Fibroblast of the aortic adventitia (primary cell): ENCODE measurements at places on chromosomes 11 and 22. TPM values are rescaled to one million over a fixed set of nuclear protein-coding genes. Genes with fewer than 3 reads are reported as not detected.

- no peak for DNase-seq
These were observed 8.0 kb downstream of the JAML start for GRCh38 chr11:118216621-118217481.

DNA sequence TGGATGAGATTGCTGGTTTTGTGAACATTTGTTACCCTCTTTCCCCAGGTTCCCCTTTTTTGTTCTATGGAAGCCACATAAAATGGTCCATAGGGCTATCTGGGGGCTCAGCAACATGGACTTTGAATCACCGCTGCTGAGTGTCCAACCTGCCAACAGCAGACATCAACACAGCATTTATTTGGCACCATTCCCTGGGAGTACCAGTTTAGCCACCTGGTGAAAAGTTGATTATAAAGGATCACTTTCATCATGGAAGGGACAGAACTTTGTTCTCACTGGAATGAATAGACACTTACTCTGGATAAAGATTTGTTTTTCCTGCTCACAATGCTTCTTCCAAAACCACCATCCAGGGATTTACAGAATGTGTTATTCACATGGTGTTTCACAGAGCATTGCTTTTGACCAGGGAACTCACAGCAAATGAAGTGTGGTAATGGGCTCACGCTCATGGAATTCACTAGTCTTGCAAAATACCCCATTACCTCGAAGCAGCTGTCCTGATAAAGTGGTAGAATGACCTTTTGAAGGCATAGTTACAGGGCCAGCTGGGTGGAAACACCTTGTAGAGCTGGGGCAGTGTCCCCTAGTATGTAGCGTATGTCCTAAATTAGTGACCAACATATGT, 43.9 kb downstream of the ADM start:
- DNase-seq, result peak; percentile 80

DNA sequence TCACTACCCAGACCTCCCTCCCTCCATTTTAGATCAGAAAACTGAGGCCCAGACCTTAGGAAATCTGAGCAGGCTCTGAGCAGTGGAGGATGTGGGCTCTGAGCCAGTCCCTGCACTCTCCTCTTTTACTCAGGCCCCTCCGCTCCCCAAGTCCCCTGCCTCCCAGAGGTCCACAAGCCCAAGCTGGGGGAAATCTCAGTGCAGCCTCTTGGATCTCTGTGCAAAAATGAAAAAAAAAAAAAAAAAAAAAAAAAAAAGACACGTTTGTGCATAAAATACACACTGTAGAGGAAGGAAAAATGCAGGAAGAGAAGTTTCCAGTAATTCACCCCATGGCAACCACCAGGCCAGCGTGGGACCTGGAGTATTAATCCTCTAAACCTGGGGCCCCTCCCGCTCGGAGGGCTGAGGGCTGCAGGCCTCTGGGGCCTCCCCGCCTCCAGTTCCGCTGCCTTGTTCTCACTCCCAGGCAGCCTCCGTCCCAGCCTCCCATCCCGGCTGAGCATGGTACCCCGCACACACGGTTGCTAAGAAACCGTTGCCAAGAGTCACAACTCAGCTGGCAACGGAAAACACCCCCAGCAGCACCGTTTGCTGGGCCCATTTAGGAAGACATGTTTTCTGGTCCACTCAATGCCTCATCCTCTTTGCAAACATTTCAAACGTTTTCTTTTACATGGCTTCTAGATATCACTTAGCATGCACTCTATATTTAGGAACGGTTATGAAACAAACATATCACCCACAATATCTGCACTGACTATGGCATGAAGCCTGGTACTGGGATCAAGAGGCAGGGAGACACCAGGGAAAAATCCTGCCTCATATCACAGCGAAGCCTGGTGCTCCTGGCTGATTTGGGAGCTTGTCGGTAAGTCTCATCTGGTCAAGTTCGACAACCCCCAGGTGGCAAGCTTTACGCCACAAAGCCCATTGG, 227.5 kb downstream of the CTTN start:
- DNase-seq, result no peak

DNA sequence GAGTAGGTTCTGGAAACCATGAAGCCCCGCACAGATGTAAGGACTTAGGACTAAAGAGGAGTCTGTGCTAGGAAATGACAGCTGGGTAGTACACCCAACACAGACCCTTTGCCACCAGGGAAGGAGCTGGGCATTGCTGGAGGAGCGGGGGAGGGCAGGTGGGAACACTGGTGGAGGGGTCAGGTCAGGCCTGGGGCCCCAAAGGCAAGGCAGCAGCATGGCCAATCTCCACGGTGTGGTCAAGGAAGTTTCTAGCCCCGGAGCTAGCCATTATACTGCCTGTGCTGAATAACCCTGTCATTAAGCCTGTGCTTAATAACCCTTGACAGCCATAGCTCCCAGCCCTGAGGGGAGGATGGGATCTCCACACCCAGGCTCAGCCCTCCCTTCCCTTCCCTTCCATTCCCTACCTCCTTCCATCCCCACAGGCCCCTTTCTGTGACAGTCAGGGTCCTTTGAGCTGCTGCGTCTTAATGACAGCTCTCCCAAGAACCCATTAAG, 2.1 kb downstream of the TMPRSS4 start:
- no peak for DNase-seq

GRCh38 chr11:109564241-109564640, 142.3 kb downstream of the C11orf87 start:
- DNase-seq, result no peak

- no peak for DNase-seq
These were observed 11.0 kb upstream of the SPDYC start for GRCh38 chr11:65159012-65159411.

DNA sequence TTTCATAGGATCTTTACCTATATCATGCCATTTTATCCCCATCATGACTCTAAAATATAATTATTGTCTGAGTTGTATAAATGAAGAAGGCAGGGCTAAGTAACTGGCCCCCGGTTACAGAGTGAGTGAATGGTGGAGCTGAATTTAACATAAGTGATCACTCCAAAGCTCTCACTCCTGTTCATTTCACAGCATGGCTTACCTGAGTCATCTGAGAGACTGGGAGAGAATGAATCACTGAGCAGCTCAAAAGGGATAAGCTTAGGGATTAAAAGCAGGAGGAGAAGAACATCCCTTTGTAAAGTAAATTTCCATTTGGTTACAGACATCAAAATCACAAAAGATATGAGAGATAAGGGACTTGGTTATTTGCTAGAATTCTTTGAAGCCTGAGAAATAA, 294.0 kb upstream of the CTSC start:
- peak; percentile 18 for DNase-seq

- peak; percentile 82 for DNase-seq
These were observed 7.6 kb upstream of the CHKA start for GRCh38 chr11:68128682-68129327.

DNA sequence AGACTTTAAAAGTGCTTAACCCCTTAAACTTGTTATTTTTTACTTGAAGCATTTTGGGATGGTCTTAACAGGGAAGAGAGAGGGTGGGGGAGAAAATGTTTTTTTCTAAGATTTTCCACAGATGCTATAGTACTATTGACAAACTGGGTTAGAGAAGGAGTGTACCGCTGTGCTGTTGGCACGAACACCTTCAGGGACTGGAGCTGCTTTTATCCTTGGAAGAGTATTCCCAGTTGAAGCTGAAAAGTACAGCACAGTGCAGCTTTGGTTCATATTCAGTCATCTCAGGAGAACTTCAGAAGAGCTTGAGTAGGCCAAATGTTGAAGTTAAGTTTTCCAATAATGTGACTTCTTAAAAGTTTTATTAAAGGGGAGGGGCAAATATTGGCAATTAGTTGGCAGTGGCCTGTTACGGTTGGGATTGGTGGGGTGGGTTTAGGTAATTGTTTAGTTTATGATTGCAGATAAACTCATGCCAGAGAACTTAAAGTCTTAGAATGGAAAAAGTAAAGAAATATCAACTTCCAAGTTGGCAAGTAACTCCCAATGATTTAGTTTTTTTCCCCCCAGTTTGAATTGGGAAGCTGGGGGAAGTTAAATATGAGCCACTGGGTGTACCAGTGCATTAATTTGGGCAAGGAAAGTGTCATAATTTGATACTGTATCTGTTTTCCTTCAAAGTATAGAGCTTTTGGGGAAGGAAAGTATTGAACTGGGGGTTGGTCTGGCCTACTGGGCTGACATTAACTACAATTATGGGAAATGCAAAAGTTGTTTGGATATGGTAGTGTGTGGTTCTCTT, 2.8 kb downstream of the MALAT1 start:
- peak; percentile 76 for DNase-seq

GRCh38 chr11:87466223-87466622, 428.5 kb downstream of the TMEM135 start:
- peak; percentile 51 for DNase-seq

DNA sequence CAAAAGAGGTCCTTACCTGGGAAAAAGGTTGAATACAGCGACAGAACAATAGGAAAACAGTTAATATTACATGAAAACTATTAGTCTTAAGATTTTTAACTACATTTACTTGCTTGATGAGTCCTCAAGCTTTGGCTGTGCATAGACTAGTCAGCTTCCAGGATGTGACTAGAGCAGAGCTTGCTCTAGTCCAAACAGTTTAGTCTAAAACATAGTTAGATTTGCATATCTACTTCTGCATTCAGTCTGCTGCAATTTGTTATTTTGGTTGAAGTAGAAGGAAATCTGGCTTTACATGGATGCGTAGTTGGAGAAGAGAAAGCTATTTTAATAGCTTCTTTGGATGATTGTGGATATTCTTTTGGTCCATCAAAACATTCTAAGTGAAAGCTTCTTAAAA, 95.3 kb upstream of the ALKBH3 start:
- no peak for DNase-seq

DNA sequence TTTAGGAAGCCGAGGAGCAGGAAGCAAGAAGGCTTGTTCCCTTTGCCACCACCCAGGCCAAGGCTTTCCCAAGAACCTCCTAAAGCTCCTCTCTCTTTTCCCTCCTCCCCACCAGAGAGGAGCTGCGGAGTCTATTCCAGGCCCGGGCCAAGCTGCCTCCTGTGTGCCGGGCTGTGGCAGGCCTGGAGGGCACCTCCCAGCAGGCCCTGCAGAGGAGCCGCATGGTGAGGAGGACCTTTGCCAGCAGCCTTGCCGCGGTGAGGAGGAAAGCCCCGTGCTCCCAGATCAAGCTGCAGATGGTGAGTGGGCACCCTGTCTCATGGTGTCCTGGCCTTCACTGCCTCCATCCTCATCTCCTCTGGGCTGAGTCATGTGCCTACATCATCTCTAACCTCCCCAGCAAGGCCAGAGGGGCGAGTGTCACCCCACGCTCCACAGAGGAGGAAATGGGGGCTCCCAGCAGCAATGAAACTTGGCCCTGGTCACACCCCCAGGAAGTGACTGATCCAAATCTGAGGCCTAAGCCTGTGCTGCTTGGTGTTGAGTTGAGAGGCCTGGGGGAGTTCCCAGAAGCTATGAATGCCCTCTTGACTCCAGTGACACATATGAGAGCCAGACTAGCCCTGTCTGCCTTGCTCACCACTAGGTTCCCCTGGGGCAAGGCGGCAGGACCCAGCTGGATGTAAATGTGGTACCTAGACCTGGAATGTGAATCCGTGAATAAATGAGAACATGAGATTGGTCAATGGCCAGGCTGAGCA, 104.2 kb downstream of the MYO18B start:
- no peak for DNase-seq

GRCh38 chr11:35525501-35526175, at the start of gene PAMR1:
PAMR1 (minus strand) TSS chr11:35525616; CDS start chr11:35525585, 31 bp downstream.
- DNase-seq, result peak; percentile 72

GRCh38 chr11:71452199-71453036, 585 bp upstream of the NADSYN1 start:
- peak; percentile 33 for DNase-seq

- DNase-seq, result peak; percentile 78
These were observed 392.2 kb downstream of the TBC1D22A start for GRCh38 chr22:47154621-47155081.

DNA sequence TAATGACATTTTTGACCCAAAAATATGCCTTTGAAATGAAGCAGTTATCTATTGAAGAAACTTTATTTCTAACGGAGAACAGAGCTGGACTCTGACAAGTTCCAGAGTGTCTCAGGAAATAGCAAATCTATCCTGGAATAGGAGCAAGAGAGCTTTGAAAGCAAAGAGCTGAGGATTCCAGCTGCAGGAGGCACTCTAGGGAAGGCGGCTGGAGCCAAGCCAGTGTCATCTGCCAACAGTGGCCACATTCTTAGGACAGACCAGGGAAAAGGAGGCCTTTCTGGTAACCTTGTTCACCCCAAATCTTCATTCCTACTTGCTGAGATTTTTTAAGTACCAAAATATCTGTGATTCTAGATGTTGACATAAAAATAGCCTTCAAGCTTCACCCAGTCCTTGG, 493.5 kb upstream of the B3GAT1 start:
- DNase-seq, result no peak

- no peak for DNase-seq
These were observed 10.5 kb downstream of the TXN2 start for GRCh38 chr22:36470994-36471331.

- DNase-seq, result no peak
These were observed 24.9 kb upstream of the GNB1L start for GRCh38 chr22:19879643-19879991.

- DNase-seq, result peak; percentile 29
These were observed 743.8 kb downstream of the NTM start for GRCh38 chr11:132114185-132114584.

DNA sequence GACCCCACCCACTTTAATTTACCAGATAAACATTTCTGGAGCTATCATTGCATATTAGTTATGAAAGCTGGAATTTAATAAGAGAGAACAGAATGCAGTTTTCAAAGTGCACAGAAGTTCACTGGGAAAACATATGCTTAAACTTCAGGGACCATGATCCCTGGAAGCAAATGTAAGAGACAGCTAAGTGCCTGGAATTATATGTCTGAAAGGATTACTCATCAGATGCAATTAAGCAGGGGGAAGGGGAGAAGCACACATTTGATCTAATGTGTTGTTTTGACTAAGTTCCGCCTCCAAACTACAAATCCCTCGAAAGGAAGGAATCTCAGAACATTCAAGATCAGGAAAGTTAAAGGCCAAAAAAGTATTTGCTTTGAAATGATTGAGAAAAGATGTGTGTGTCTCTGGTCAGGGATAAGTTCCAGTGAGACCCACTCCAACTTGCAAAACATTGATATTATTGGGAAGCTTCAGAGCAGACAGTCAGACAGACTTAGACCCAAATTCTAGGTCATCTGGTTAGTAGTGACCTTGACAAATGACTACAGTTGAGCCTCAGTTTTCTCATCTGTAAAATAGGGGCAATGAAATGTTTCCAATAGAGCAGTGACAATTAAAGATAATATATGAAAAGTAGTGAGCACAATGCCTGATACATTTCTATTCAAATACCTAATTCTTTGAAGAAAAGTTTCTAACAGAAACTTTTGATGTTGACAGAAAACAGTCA, 147.6 kb downstream of the ME3 start:
- DNase-seq, result peak; percentile 53

GRCh38 chr11:126607374-126607773, 251.9 kb downstream of the ST3GAL4 start:
- DNase-seq, result peak; percentile 61

The TSSK2 gene
- not detected in 2 replicates for total RNA-seq

The SPINDOC gene
- 6.7 and 10.1 TPM in 2 replicates for total RNA-seq

The IL17REL gene
- total RNA-seq, result not detected in 2 replicates

The GLB1L2 gene
- not detected in 2 replicates for total RNA-seq

The SCGB2A2 gene
- not detected in 2 replicates for total RNA-seq

The CARD16 gene
- total RNA-seq, result 5.3 and 11.5 TPM in 2 replicates

The DCHS1 gene
- total RNA-seq, result 5.2 and 19.0 TPM in 2 replicates

The CCDC83 gene
- not detected in 2 replicates for total RNA-seq

The PDGFB gene
- total RNA-seq, result 0.09 and 0.57 TPM in 2 replicates

The TRIM64 gene
- total RNA-seq, result not detected in 2 replicates
